Dermis blood vessel endothelial cell (primary cell): ENCODE measurements at places on chromosomes 13 and 19.

GRCh38 chr19:5485286-5485636 lies 30.0 kb downstream of the ZNRF4 start:
- DNase-seq, result no peak

DNA sequence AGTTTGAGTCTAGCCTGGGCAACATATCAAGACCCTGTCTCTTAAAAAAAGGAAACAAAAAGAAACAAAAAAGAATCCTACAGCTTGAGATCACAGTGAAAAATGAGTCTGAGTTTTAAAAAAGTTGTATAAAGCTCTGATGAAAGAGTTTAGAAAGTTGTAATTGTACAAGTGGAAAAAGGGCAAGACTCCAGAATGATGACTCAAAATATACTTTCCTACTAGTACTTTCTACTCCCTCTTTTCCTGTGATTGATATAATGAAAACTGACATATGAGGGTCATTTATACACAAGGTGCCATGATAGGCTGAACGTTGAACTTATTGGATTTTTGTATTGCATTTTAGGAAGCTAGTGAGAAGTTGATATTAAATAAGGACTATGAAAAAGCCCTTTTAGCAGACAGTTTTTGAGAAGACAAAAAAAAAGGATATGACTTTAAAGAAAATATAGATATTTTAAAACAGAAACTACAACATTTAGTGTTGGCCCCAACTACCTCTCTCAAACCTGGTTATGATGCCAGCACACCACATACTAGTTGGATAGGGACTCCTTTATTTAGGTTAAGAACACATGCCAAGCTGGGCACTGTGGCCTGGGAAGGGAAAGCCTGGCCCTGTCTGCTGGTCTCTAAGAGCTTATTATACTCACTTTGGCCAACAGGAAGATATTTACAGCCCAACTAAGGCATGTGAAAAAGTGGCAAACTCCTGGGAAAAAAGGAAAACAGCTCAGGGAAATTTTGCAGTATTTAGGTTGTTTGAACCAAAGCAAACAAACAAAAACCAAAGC lies 116.6 kb downstream of the KL start:
- no peak for DNase-seq

GRCh38 chr13:63345835-63346234 lies 1930.2 kb upstream of the PCDH20 start:
- DNase-seq, result no peak

DNA sequence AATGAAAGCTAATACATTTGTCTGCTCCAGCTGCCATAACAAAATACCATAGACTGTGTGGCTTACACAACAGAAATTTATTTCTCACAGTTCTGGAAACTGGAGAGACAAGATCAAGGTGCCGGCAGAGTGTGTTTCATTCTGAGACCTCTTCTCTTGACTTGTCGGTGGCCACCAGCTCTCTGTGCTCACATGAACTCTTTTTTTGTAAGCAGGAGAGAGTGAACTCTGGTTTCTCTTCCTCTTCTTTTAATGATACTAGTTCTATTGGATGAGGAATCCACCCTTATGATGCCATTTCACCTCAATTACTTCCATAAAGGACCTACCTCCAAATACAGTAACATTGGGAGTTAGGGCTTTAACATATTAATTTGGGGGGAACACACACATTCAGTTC lies 11.7 kb downstream of the KCTD12 start:
- no peak for DNase-seq

- DNase-seq, result no peak
These were observed 11.2 kb upstream of the PDCD2L start for GRCh38 chr19:34393031-34393430.

DNA sequence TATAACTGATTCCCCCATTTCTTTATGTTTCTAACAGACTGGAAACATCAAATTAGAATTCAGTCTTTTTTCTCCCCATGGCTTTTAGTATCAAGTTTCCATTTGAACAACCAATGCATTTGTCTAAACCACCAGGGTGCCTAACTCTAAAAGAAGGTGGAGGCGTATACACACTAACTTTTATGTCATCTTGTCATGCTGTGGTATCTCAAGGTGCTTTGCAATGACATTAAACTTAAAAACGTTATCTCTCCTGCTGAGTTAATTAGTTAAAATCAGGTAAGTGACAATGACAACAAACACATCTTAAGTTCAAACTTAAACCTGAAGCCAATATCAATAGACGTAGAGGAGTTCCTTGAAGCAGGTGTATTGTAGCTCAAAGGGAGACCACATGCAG lies 1001.7 kb downstream of the PCDH17 start:
- DNase-seq, result no peak

DNA sequence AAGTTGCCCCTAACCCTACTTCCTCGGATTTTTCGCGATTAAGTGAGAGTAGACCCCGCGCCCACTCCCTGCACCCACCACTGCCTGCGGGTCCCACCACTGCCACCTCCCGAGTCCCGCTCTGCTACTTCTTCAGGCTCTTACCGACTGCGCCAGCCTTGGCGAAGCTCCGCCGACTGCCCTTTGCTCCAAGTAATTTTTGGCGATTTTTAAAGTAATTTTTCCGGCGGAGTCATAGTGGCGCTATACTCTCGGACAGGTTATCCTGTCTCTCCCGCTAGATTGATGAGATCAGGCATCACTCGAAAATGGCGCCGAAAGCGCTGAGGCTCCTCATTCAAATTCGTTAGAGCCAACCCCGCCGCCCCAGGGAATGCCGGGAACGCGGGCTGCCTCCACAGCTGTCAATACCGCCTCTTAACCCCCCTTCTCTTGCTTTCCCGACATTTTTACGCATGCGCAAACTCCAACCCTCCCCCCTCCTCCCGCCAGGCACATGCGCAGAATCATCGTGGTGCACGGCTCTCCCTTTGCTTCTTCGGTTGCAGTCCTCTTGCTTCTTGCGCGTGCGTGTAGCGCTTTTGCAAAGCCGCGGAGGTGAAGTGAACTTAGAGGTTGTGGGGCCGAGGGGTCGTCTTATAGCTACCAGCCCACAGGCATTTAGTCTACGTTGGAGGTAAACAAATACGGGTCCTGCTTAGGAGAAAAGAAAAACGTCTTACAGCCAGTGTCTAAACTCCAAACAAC lies 66.6 kb downstream of the KCNRG start:
- DNase-seq, result peak; percentile 99

- no peak for DNase-seq
These were observed 62.4 kb upstream of the RNF113B start for GRCh38 chr13:98239162-98240076.

- no peak for DNase-seq
These were observed 1.8 kb upstream of the CCNE1 start for GRCh38 chr19:29809795-29810503.

DNA sequence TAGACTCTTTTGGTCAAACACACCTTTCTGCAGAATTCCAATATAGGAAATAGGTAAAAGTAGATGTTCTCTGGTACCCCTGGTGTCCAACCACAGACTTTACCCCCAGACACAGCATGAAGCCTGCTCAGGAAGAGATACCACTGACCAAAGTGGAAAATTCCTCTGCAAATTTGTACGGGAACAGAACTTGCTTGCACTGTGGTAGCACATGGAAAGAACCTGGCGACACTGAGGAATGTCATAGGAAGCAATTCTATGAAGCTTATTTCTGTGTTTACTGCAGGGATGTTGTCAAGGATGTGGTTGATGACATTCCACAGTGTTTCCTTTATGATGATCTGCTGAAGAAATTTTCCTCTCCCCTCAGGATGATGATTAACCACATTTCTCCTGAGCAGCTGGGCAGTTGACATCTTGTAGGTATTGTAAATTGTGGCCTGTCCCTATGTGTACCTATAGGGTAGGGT lies 48.9 kb upstream of the TNFSF11 start:
- peak; percentile 37 for DNase-seq

DNA sequence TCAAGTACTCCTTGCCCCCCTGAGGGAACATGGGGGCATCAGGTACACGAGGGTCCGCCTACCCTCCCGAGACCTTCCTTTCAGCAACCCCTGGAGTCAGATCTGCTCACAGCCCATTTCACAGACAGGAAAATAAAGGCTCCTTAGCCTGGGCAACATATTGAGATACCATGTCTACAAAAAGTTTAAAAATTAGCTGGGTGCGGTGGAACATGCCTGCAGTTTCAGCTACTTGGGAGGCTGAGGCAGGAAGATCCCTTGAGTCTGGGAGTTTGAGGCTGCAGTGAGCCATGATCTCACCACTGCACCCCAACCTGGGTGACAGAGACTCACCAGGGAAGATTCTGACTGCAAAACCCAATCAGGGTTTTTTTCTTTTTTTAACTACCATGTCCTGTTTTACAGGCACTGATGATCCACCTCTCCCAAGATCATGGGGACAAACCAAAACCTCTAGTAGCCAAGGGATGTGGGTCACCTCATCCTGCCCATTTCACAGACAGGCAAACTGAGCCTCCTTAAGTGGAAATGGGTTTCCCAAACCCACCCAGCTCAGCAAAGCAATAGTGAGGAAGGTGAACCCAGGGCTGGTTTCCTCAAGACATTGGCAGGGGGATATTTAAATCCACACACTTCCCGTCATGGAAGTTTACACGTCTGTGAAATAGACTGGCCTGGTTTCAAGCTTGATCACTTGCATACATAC lies 6.4 kb upstream of the CDKN2D start:
- no peak for DNase-seq

DNA sequence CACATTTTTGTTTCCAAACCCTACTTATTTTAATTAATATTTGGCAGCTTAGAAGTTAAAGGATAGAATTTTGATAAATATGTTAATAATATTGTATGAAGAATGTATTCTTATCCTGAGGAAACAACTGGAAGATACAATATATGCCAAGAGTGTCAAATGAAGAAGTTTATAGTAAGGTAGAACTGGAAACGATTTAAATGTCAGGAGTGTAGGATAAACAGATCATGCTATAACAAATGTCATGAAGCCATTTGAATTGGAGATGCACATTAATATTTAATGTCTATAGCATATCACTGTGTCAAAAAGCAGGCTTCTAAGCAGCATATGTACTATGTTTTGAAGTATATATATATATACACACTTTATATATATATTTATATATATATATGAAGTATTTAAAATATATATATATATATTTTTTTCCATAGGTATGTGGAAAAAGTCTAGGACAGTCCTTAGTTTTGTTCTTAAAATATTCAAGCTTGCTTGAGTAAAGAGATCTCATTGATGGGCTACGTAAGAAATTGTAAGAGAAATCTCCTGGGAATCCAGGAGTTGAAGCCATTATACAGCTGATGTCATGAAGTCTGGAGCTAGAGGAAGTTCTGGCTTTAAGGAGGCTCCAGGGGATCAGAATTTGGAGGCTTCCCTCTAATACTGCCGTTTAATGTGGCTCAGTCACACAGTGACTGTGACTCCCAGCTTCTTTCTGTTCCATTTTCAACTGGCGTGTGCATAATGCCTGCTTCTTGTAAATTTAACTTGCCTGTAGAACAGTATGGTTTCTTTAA lies 79.9 kb upstream of the MYCBP2 start:
- no peak for DNase-seq

- DNase-seq, result no peak
These were observed 53.0 kb upstream of the URAD start for GRCh38 chr13:28041501-28041900.

GRCh38 chr19:55535173-55535964 lies 1.6 kb downstream of the SBK2 start:
- no peak for DNase-seq

- peak; percentile 52 for DNase-seq
These were observed 56.6 kb downstream of the COL4A1 start for GRCh38 chr13:110250258-110250891.

- no peak for DNase-seq
These were observed 36.8 kb upstream of the SPATA13 start for GRCh38 chr13:24123761-24124160.

- DNase-seq, result no peak
These were observed 19.5 kb upstream of the MAB21L1 start for GRCh38 chr13:35496006-35496405.
